Sigmoid colon (tissue), 7 donors: ENCODE measurements at places on chromosomes 12 and 14. TPM values are rescaled to one million over a fixed set of nuclear protein-coding genes. Genes with fewer than 3 reads are reported as not detected.

KRT82 gene
- polyA plus RNA-seq = not detected

PIK3C2G gene
- polyA plus RNA-seq = not detected

SOS2 gene
- polyA plus RNA-seq = 11.2 TPM

NXPH4 gene
- not detected for polyA plus RNA-seq

CEBPE gene
- not detected for polyA plus RNA-seq

USP15 gene
- polyA plus RNA-seq = 43.5 TPM

NRIP2 gene
- polyA plus RNA-seq = 1.5 TPM

PLEK2 gene
- polyA plus RNA-seq = 51.8 TPM

GUCY2C gene
- 9.0 TPM for polyA plus RNA-seq

KLHL33 gene
- 0.23 TPM for polyA plus RNA-seq

P2RX2 gene
- polyA plus RNA-seq = not detected

HVCN1 gene
- 26.3 TPM for polyA plus RNA-seq

LRP10 gene
- 42.6 TPM for polyA plus RNA-seq

KRT72 gene
- polyA plus RNA-seq = 0.79 TPM

FSCB gene
- polyA plus RNA-seq = not detected

CLEC4D gene
- polyA plus RNA-seq = 0.12 TPM

CBX5 gene
- 4.9 TPM for polyA plus RNA-seq
